ENCODE measurements at places on chromosomes 3 and 15.
A peak's percentile ranks its signal among the peaks of the same experiment; 100 is the strongest.

- DNase-seq, result no peak
Observed at GRCh38 chr3:123188058-123188457, 13.7 kb upstream of the SEC22A start.

- no peak for DNase-seq
Observed at GRCh38 chr3:119536757-119537156, 22.7 kb downstream of the CD80 start.

- no peak for DNase-seq
Observed at GRCh38 chr3:188041895-188042294, 112.1 kb upstream of the LPP start.

GRCh38 chr15:64333986-64334929 is 21.7 kb downstream of the CSNK1G1 start:
- DNase-seq, result no peak

- no peak for DNase-seq
Observed at GRCh38 chr15:60135961-60136360, 131.8 kb downstream of the FOXB1 start.

DNA sequence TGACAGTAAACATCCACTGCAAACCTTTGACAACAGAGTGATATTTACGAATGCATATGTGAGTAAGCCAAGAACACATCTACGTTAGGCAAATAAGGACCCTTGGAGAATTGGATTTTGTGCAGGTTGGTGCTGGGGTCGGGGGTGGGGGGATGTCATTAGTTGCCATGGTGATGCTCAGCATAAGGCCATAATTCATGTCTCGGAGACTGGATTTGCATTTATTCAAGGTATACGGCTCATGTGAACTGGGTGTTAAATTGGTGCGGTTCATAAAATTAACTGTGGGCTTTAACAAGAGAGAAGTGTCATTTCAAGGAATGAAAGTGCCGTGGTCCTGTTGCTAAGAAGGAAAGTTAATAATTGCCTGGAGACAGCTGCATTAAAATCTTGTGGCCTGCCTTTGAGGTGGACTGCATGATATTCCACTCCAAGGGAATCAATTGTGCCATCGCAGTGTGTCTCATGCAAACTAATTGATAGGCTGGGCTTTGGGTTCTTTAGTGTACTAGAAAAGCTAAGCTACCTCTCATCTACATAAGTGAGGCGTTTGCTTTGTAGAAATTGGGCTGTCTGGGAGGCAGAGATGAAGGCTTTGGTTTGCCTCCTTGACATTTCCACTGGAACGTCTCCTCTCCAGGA is 228.9 kb upstream of the FEZF2 start:
- no peak for DNase-seq

GRCh38 chr3:156612903-156613302 is 58.0 kb upstream of the SSR3 start:
- no peak for DNase-seq

DNA sequence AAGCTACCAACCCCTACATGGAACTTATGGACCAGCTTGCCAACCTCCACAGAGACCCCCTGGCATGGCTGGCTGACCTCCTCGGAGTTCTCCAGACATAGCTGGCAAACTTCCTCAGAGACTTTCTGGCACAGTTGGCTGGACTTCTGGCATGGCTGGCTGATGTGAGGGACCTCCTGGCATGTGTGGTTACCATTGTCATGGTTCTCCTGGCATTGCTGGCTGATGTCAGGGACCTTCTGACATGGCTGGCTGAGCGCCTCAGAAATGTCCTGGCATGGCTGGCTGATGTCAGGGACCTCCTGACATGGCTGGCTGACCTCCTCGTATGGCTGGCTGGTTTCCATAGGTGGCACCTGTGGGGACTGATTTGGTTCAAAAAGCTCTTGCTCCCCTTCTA is 17.5 kb downstream of the MAP1A start:
- DNase-seq, result no peak

GRCh38 chr15:86082619-86083380 is 3.1 kb downstream of the AGBL1 start:
- DNase-seq, result peak; percentile 8

DNA sequence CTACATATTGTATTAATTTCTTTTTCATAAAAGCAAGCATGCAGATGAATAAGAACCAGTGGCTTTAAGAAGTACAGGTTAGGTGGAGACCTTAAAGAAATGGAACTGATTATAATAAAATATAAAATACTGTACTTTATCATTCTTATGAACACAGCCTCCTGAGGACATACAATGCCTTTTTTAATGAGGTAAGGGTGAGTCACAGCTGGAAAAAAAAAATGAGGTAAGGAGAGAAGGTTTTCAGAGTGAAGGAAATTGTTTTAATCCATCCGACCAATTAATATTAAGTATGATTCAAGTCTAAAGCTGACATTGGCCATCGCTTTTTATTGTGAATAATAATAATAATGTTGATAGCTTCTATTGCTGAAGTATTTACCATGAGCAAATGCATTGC is 170.3 kb upstream of the SOX2 start:
- no peak for DNase-seq

DNA sequence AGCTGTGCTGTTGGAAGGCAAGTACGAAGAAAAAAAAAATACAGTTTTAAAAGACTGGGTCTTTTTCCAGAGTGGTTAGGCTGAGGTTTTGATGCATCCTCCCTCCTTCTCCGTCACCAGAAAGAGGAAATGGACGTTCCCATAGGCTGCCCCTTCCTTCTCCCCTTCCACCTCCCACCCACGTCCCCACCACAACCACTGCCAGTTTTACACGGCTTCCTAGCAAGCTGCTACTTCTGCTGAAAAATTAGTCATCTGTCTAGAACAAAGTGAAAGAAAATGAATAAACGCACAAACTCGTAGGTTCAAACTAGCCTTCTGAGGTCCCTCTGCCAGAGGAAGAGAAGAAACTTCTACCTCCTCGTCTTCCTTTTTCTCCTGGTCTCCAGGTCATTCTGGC is 71.6 kb upstream of the RPL35A start:
- peak; percentile 68 for DNase-seq
